ENCODE measurements at places on chromosomes 16 and 17.

DNA sequence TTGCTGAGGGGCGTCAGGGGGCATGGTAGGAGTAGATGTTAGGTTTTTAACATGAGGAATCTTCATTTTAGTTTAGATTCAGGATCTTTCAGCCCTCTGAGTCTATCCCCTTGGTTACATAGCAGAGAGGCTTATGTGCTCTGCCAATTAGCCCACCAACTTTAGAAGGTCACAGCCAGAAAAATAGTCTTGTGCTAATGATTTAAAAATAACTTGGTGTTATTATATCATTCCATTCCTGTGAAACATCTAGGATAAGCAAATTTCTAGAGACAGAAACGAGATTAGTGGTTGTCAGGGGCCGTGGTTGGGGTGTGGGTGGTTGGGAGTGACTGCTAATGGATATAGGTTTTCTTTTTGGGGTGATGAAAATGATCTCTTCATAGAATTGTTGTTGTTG, 183.7 kb downstream of the SNX29 start:
- no peak overlapping the region for H3K4me3 ChIP-seq
- H3K4me1 ChIP-seq: peaks cover 25% of the 10 kb centered on the region
- H3K27me3 ChIP-seq: no peaks in the 10 kb centered on the region
- DNase-seq: no peak
- H3K27ac ChIP-seq: no peak overlapping the region

DNA sequence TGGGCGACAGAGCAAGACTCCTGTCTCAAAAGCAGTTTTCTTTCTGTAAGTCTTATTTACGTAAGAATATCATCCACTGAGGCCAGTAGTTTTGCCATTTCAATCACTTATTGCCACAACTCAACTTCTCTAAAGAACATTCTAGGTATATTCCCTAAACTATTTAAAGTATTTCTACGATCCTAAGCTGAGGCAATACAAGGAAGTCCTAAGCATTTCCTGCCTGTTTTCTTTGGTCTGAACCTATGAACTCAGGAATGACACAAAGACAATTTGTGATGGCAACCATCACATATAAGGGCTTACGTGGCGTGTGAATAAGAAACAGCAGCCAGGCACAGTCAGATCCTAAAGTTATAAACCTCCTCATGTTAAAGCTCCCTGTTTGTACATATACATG, 14.2 kb downstream of the USP36 start:
- H3K36me3 ChIP-seq: peaks cover 63% of the 10 kb centered on the region
- H3K4me1 ChIP-seq: no peaks in the 10 kb centered on the region
- H3K4me3 ChIP-seq: no peak overlapping the region
- no peak for DNase-seq
- H3K27me3 ChIP-seq: no peaks in the 10 kb centered on the region

GRCh38 chr17:75133001-75133400, 1.5 kb upstream of the NT5C start:
- H3K4me1 ChIP-seq: peaks cover 9% of the 10 kb centered on the region
- no peak for DNase-seq
- peaks cover 24% of the 10 kb centered on the region for H3K36me3 ChIP-seq
- no peak overlapping the region for H3K27ac ChIP-seq
- no peak overlapping the region for H3K4me3 ChIP-seq

DNA sequence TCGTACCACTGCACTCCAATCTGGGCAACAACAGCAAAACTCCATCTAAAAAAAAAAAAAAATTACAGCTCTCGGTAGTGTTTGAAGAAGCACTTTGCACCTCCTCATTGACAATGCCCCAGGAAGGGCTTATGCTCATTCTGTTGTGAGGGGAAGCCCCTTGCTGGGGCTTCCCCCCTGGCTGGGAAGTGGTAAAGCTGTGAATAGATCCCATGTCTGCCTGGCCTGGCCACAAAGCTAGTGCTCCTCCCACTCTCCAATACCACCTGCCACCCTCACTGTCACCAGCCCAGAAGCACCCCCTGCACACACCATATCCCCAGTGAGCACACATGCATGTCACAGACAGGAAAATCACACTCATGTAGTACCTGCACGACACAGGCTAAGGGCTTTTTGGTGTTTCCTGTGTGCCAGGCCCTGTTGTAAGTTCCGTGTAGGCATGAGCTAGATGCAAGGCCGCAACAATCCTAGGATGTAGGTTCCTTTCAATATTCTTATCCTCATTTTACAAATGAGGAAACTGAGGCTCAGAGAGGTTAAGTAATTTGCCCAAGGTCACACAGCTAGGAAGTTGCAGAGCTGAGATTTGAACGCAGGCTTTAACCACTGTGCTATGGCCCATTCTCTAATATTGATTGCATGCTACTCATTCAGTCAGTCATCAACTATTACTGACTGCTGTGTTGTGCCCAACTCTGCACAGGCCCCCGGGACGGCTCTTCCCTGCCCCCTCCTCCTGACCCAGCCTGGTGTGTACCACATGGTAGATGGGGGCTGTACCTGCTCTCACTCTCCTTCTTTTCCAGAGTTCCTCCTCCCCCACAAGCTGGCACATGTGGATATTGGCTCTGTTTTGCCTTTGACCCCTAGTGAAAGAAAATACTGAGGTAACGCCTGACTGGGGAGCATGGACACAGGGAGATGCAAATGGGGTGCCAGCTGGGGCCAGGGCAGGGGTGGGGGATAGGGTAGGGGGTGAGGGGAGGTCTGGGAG, 11.9 kb upstream of the COL1A1 start:
- DNase-seq: no peak
- H3K27me3 ChIP-seq: no peaks in the 10 kb centered on the region
- H3K4me1 ChIP-seq: peaks cover 9% of the 10 kb centered on the region
- H3K4me3 ChIP-seq: no peak overlapping the region
- H3K36me3 ChIP-seq: no peaks in the 10 kb centered on the region

GRCh38 chr16:22646948-22647556, 136.4 kb downstream of the NPIPB5 start:
- no peak overlapping the region for H3K4me3 ChIP-seq
- no peak overlapping the region for H3K27ac ChIP-seq
- no peaks in the 10 kb centered on the region for H3K4me1 ChIP-seq
- DNase-seq: no peak
- peaks cover 23% of the 10 kb centered on the region for H3K27me3 ChIP-seq
- H3K36me3 ChIP-seq: no peaks in the 10 kb centered on the region

DNA sequence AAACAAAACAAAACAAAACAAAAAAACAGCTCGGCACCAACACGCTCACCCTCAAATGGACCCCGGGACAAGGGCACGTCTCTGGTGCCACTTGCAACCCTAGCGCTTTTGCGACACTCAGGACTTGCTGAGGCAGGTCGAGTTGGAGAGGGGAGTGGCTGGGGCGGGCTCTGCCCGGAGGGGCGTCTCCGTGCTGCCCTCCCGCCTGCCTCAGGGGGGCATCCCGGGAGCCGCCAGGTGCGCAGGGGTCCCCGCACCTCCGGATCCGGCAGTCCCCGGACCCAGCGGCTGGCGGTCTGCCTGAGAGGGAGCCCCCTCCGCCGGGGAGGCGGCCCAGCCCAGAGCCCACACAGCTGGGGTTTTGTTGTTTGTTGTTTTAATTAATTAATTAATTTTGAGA, at the start of gene SLC52A1:
SLC52A1 (minus strand) TSS at position 112 of the 400 bp plus-strand sequence. CDS start 820 bp downstream, outside the sequence.
- H3K4me1 ChIP-seq: peaks cover 3% of the 10 kb centered on the region
- no peaks in the 10 kb centered on the region for H3K36me3 ChIP-seq

DNA sequence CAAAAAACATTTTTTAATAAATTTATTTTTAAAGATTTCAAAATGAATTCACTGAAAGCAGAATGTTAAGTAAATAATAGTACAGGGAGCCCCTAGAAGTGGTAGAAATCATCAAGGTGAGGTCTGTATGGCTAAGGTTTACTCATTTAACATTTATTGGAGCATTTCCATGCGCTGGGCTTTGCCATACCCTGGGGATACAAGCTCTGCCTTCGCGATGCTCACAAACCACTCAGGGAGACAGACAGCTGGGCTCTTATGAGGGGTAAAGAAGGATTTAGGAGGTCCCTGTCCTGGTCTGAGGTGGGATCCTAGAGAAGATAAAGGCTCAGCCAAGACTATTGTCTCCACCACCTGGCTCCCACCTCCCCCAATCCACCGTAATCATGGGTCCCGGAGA, 11.3 kb upstream of the LPCAT2 start:
- no peaks in the 10 kb centered on the region for H3K27me3 ChIP-seq
- no peak overlapping the region for H3K4me3 ChIP-seq
- peaks cover 76% of the 10 kb centered on the region for H3K4me1 ChIP-seq

GRCh38 chr17:70447588-70447987, 278.3 kb downstream of the KCNJ2 start:
- no peaks in the 10 kb centered on the region for H3K27me3 ChIP-seq
- H3K27ac ChIP-seq: no peak overlapping the region
- DNase-seq: no peak
- no peaks in the 10 kb centered on the region for H3K36me3 ChIP-seq
- H3K4me3 ChIP-seq: no peak overlapping the region
- no peaks in the 10 kb centered on the region for H3K4me1 ChIP-seq

- H3K27ac ChIP-seq: no peak overlapping the region
- no peaks in the 10 kb centered on the region for H3K4me1 ChIP-seq
- no peaks in the 10 kb centered on the region for H3K27me3 ChIP-seq
- no peaks in the 10 kb centered on the region for H3K36me3 ChIP-seq
These were observed 276.8 kb downstream of the STX8 start for GRCh38 chr17:9298776-9299295.

GRCh38 chr16:14289692-14290340, 218.7 kb downstream of the MRTFB start:
- H3K4me3 ChIP-seq: no peak overlapping the region
- no peak overlapping the region for H3K27ac ChIP-seq
- no peaks in the 10 kb centered on the region for H3K27me3 ChIP-seq

- peaks cover 22% of the 10 kb centered on the region for H3K36me3 ChIP-seq
- peaks cover 5% of the 10 kb centered on the region for H3K4me1 ChIP-seq
- no peak overlapping the region for H3K4me3 ChIP-seq
These were observed 362.5 kb downstream of the SEC14L1 start for GRCh38 chr17:77503293-77503655.

All from keratinocyte (primary cell).